ENCODE measurements at places on chromosomes 1 and 21.

DNA sequence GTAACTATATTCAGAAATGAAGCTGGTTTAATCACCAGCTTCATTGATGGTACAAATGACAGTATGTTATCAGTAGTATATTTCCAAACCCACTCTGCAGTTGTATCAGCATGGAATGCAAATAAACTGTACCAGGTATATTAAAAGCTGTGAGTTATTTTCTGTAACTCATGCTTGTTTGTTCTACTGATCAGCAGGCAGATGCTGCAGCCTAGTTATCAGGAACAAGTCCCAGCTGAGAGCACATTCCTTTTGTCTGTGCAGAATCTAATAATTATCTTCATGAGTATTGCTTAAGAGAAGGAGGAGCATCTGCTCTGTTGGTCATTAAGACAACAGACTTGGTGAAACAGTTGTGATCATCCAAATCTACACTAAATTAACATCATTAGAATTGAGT, 1331.1 kb downstream of the MRPL39 start:
- no peak for DNase-seq

DNA sequence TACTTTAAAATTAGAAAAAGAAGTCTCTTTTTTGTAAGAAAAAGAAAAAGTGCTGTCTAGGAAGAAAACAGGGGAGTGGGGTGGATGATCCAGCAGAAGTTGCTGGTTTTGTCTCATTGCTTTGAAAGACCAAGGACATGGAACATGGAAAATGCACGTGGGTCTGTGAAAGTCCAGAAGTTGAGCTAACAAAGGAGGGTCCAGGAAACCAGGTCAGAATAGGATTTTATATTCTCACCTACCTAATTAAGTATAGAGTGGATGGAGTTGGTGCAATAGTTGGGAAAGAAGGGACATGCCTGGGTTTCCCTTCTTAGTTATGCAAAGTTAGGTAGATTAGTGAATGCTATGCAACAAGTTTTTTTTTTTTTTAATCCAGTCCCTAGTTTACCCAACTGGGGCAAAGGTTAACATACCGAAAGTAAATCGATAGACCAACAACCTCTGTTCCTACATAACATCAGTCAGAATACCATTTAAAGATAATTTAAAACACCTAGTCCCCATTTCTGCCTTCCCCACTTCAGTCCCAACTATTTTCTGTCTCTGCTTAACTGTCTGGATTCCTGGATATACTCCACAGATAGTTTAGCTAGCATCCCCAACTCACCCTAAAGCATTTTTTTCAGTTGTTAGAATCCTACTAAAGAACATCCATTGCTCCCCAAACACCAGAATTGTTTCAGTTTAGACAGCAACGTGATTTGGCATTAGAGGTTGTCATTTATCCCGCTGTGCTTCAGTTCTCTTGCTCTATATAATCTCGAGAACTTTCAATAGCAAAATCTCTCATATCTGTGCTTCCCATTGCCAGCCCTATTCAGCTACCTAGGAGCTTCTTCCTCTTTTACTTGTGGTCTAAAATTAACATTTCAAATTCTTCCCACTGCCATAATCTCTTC, 105.7 kb upstream of the PLPPR5 start:
- no peak for DNase-seq

DNA sequence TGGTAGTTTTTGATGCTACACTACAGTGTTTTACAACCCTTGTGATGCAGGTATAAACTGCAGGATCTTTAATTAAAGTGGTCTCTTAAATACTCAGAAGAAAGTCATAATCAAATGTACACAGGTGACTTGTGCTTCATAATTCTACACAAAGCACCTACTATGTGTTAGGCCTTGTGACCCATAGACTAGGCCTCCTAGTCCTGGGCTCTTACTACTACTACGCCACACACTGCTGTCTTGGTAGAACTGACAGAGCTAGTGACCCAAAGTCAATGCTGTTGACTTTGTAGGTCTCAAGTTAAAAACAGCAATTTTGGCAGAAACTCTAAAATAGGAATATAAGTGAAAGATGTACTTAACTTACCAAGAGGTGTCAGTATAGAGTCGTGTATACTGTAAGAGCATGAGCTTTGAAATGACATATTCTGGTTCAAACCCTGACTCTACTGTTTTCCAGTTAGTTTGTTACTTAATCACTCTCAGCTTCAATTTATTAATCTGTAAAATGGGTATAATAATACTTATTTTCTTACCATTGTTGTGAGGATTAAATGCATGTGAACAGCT, 48.6 kb upstream of the LMO4 start:
- DNase-seq = no peak

DNA sequence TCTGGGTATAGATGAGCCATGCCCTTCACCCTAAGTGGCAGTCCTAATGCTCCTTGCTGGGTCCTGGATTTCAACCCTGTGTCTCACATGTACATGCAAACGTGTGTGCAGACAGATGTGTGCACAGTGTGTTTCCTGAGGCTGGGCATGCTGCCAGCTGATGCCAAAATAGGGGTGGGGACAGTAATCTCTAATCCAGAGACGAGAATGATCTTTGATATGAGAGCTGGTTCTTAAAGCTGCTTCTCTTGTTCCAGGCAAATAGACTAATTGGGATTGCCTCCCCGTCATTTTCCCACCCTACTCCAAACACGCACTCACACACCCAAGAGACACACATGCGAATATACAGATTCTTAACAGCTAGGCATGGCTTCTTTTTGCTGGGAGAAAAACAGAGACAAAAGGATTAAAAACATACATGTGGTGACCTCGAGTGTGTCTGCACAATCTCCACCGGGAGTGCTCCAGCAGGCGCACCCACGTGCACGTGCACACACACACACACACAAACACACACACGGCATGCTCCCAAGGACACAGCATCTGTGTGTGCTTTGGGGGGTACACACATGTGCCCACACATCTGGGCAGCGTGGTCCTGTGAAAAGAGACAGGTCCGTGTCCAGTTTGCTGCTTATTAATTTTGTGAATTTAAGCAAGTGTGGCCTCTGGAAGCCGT, 102.1 kb upstream of the ZBTB40 start:
- DNase-seq = peak; percentile 90

DNA sequence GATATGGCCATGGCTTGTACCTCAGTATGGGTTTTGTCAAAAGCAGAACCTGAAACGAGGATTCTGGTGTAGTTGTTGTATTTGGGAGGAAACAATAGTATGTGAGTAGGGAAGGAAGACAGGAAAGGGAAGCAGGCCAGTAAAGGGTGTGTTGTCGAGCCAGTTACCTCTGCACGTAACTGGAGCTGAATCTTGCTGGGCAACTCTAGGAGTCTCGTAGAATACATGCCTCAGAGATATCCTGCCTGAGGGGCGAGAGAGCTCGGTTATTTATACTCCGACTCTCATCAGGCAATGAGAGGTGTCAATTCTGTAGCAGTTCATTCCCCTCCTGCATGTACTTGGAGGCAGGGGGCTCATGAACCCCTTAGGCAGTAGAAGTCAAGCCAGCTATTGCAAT, 45.9 kb upstream of the KIF26B start:
- no peak for DNase-seq

DNA sequence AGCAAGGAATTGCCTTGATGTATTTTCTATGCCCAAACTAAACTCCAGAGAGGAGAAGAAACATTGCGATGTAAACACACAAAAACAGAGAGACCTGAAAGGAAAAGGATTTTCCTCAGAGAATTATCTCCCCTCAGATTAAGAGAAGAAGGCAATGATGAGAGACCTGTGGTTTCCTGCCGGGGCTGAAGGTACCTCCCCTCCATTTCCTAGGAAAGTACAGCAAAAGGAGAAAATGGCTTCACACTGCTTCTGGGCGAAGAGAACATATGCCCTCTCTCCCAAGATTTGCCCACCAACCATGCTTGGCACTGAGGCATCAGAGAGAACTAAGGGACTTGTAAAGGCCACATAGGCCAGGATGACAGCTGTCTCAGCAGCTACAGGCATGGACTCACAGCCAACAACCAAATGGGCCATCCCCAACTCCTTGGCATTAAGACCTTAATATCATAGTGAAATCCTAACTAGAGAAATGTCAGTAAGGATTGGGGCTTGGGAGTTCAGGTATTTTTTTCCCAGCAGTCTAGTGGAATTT, 523.0 kb downstream of the PTPRC start:
- DNase-seq = no peak

GRCh38 chr1:223667484-223668182, 2.1 kb upstream of the CAPN8 start:
- no peak for DNase-seq

DNA sequence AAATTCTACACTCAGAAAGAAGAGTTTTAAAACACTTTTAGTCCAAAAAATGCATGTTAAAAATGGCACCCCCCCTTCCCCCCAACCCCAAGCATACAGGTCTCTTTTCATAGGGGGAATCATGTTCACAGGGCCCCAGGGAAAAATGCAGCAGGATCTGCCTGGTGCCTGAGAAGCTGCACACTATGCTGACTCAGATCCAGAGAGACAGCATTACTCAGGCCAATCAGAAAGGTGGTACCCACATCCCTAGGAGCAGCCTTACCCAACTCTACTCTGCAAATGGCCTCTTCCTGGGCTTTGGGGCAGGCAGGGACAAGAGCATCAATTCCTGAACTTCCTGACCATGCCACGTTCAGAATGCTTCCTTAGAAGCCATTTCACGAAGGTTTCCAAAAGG, 119.0 kb downstream of the HIVEP3 start:
- no peak for DNase-seq

DNA sequence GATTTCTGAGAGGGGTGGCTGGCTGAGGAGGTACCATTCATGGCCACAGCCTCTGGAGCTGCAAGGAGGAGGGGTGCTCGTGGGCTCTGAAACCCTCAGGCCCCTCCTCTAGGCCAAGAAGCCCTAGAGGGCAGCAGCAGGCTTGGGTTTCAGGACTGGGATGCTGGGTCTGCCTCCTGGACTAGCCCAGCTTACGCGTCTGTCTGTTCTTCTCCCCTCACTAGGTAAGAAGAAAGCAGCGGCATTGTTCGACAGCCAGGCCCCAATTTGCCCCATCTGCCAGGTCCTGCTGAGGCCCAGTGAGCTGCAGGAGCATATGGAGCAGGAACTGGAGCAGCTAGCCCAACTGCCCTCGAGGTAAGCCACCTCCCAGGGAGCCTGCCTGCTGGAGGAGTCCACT, 60.3 kb downstream of the TMEM53 start:
- DNase-seq = peak; percentile 78

GRCh38 chr21:38323721-38324531, 67.1 kb downstream of the KCNJ15 start:
- DNase-seq = peak; percentile 16

DNA sequence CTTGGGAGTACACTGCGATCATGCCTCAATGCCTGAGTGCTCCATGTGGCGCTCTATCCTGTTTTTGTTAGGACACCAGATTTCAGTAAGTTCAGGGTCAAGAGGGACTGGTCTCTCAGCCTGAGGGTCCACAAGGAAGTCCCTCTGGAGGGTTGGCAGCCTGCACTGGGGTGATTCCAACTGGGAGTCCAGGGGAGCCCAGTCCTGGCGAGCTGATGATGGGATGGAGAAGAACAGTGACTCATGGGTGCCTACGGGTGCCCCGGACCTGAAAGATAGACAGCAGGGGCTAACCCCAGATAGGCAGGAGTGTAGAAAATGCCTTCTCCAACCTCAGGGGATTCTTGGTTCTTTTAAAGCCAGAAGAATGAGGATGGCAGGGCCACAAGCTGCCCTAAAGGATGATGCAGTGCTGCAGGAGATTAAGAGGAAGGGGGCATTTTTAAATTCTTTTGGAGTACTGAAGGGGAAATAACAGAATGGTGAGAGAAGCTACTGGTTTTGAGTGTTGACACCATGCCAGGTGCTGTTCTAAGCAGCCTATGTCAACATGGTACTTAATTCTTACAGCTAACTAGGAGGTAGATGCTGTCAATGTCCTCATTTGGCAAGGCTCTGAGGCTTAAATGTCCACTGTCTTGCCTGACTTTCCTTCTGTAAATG, 68.4 kb upstream of the TLR5 start:
- peak; percentile 44 for DNase-seq

GRCh38 chr1:6125366-6125765, 54.8 kb downstream of the CHD5 start:
- DNase-seq = no peak

GRCh38 chr1:147676311-147677085, 6.2 kb upstream of the ACP6 start:
- DNase-seq = no peak

DNA sequence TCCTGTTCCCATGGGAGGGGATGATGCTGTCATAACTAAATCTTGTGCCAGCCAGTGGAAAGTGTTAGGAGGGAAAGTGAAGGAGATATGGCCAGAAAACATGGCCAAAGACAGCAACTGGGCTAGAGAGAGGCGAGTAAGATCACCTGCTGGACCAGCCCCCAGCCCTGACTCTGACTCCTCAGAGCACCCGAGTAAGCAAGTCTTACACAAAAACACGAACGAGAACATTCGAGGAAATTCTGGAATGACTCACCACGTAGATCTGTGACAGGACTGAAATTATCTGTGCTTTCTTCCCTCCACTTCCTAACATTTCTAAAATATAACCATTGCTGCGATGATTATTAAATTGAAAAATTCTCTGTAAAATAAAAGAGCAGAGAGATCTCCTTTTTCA, 9.2 kb downstream of the ZNF496 start:
- no peak for DNase-seq

- DNase-seq = no peak
These were observed 348.3 kb downstream of the DPYD start for GRCh38 chr1:97572561-97572960.

- no peak for DNase-seq
These were observed 10.0 kb downstream of the RAB4A start for GRCh38 chr1:229280921-229281320.

DNA sequence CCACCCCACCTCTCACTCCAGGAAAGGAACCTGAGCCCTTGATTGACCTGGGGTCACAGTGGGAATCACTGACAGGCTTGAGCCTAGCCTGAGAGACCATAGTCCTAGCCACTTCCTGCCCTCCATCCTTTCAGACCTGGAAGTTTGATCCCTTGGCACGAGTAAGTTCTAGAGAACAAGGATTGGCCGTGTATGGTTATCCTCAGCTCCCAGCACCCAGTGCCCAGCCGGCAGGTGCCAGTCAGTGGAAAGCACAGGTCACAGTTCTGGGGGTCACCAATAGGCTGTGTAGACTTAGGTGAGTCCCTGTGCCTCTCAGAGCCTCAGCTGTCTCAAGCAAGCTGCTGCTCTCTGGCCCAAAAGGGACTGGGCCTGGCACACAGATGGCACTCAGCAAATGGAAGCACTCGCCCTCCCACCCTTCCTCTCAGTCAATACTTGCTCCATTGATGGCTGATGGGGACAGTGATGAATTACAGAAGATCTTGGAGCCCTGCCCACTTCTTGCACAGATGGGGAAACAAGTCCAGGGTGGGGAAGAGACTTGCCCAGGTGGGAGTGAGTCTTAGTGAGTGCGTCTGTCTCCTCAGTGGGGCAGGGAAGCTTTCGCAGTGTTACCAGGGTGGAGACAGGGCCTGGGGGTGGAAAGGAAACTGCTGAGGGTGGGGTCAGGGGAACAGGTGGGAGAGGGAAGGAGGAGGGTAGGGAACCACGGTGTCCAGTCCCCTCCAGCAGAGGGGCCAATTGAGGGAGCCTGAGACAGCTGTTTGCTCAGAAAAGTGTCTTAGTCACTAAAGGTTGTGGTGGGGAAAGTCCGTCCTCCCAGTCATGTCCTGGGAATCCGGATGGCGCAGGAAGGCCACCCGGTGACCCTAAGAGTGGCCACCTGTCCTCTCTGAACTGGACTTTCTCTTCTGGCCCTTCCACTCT, 2.6 kb upstream of the KCNQ4 start:
- DNase-seq = peak; percentile 49

- DNase-seq = peak; percentile 28
These were observed 440.3 kb upstream of the B3GALT2 start for GRCh38 chr1:193626695-193627094.

GRCh38 chr21:43328958-43329691, 97.8 kb downstream of the SIK1 start:
- DNase-seq = no peak

GRCh38 chr1:29224356-29224837, 6.3 kb downstream of the MECR start:
- no peak for DNase-seq
